ENCODE measurements at places on chromosomes 1 and 21.

- no peak overlapping the region for H3K27ac ChIP-seq
- DNase-seq = no peak
- H3K4me3 ChIP-seq = no peak overlapping the region
- H3K36me3 ChIP-seq = peaks cover 12% of the 10 kb centered on the region
- no peaks in the 10 kb centered on the region for H3K27me3 ChIP-seq
These were observed 24.6 kb downstream of the MIXL1 start for GRCh38 chr1:226248091-226248490.

GRCh38 chr1:34055818-34056217, 109.2 kb downstream of the CSMD2 start:
- no peak for DNase-seq
- no peaks in the 10 kb centered on the region for H3K4me1 ChIP-seq
- H3K27me3 ChIP-seq = no peaks in the 10 kb centered on the region
- no peak overlapping the region for H3K4me3 ChIP-seq
- H3K36me3 ChIP-seq = no peaks in the 10 kb centered on the region

- H3K36me3 ChIP-seq = no peaks in the 10 kb centered on the region
- no peak for DNase-seq
- no peak overlapping the region for H3K27ac ChIP-seq
- no peak overlapping the region for H3K4me3 ChIP-seq
- H3K4me1 ChIP-seq = no peaks in the 10 kb centered on the region
These were observed 134.2 kb downstream of the PGBD5 start for GRCh38 chr1:230291731-230292620.

- H3K4me1 ChIP-seq = peaks cover 82% of the 10 kb centered on the region
- H3K27ac ChIP-seq = peak overlapping the region; percentile 81
- H3K4me3 ChIP-seq = peak overlapping the region; percentile 34
- no peaks in the 10 kb centered on the region for H3K27me3 ChIP-seq
These were observed 19.0 kb downstream of the MAPKAPK2 start for GRCh38 chr1:206703661-206704060.

DNA sequence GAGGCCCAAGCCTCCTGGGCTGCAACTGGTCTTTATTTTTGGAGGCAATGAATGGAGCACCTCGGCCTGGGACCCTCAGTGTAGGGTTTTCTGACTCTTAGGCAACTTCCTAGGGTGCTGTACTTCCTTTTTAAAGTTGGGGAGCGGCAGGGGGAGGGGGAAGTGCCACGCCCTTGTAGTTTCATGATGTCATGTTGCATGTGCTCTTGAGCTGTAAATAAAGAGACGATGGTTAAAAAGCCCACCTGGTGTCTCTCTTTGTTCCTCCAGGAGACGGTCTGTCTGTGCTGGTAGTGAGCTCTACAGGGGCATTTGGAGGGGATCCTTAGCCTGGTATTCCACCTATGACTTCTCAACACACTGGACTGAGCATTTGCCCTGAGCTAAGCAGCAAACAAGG, 10.3 kb upstream of the AGTRAP start:
- no peaks in the 10 kb centered on the region for H3K27me3 ChIP-seq
- H3K4me1 ChIP-seq = peaks cover 23% of the 10 kb centered on the region
- no peak for DNase-seq
- H3K36me3 ChIP-seq = no peaks in the 10 kb centered on the region

GRCh38 chr1:208251015-208251414, 6.8 kb upstream of the PLXNA2 start:
- no peak for DNase-seq
- no peak overlapping the region for H3K4me3 ChIP-seq
- no peaks in the 10 kb centered on the region for H3K4me1 ChIP-seq

All from activated T-helper 2 cell treated with anti-CD3 and anti-CD28 coated beads, Interferon-gamma antibody, Interleukin-2, Interleukin-4, amounts not matched to agents 10 μg/mL and 5 μg/mL and 100 μg/mL, durations not matched to agents 14 hours and 24 hours and 36 hours (primary cell).